Mesangial cell (primary cell): ENCODE measurements at places on chromosomes 2 and 18. TPM values are rescaled to one million over a fixed set of nuclear protein-coding genes. Genes with fewer than 3 reads are reported as not detected.

Gene NGEF
- 0.98 and 1.5 TPM in 2 replicates for total RNA-seq

Gene SLC20A1
- total RNA-seq = 57.0 and 80.8 TPM in 2 replicates

Gene AFF3
- 4.1 and 7.4 TPM in 2 replicates for total RNA-seq

Gene GAL3ST2
- total RNA-seq = 1.0 TPM in 1 of 2 replicates, not detected in the other

Gene MRPL33
- 80.2 and 83.1 TPM in 2 replicates for total RNA-seq

Gene KCNF1
- total RNA-seq = not detected in 2 replicates

Gene LRRC30
- total RNA-seq = not detected in 2 replicates

Gene ACMSD
- not detected in 2 replicates for total RNA-seq

Gene COX7A2L
- total RNA-seq = 113 and 115 TPM in 2 replicates

Gene SLC38A11
- 3.2 TPM in 1 of 2 replicates, not detected in the other for total RNA-seq

Gene UPP2
- total RNA-seq = not detected in 2 replicates

Gene CABYR
- total RNA-seq = 4.6 and 13.4 TPM in 2 replicates
